ENCODE measurements at places on chromosomes 7 and 10.

DNA sequence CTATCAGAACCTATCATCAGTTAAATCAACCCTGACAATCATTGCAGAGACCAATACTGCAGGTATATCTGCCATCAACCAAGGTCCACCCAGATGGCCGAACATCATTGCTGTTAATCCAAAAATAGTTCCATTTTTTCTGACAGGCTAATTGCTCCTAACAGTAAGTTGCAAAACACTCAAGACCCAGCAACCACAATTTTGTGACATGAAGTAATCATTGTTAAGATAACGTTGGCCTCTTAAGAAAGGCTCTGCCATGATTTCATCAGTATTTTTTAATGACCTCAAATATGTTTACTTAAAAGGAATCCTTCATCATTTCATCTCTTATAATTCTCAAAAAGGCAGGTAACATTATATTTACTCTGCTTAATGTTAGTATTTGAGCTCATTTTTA lies 553.4 kb upstream of the POM121L12 start:
- DNase-seq, result no peak

- DNase-seq, result no peak
Observed at GRCh38 chr10:88413412-88413811, 169.7 kb downstream of the RNLS start.

DNA sequence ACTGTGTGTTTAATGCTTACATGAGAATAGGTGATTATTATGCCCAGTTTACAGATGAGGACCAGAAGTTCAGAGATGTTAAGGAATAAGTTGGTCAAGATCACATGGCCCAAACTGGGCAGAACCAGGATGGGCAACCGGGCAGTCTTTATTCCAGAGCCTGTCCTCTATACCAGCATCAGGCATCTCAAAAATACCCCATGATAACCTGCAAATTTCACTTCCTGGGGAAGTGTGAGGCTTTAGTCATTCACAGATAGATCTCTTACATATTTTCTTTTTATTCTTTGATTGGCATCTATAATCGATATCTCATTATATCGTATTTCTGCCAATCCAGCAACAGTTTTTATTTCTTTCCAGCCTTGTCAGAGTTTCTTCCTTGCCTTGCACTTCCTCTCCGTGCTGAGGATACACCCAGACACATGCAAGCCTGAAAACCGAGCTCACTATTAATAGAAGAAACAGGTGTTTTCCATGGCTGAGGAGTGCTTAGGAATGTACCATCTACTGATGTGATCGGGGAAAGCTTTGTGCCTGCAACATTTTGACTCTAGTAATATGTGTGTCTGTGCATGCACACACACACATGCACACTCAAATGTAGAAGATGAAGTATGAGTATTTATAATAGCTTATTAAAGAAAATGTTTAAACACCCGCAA lies 82.4 kb downstream of the CREM start:
- no peak for DNase-seq

- DNase-seq, result peak; percentile 22
Observed at GRCh38 chr7:111730476-111731300, 168.4 kb upstream of the IMMP2L start.

GRCh38 chr7:32221736-32222135 lies 151.5 kb upstream of the PDE1C start:
- DNase-seq, result no peak

DNA sequence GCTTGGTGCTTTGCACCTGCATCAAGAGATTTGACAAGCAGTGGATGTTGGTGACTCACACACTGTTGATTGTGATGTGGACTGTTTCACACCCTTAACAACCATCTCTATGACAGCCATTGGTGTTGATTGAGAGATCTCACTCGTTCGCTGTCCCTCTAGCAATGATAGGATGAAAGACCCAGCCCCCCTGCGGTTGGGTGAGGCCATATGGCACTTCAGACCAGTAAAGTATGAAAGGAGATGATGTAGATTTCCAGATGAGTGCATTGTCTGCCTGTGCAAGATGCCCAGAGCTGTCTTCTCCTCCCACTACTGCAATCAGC lies 138.7 kb upstream of the PRR15 start:
- DNase-seq, result peak; percentile 75

GRCh38 chr7:33842150-33842549 lies 63.2 kb upstream of the BMPER start:
- DNase-seq, result peak; percentile 93

- DNase-seq, result no peak
Observed at GRCh38 chr10:124593431-124593985, 131.9 kb downstream of the LHPP start.

Measured in WERI-Rb-1 (cell line).